ENCODE measurements at places on chromosomes 1 and 21. TPM values are rescaled to one million over a fixed set of nuclear protein-coding genes. Genes with fewer than 3 reads are reported as not detected.
A peak's percentile ranks its signal among the peaks of the same experiment; 100 is the strongest.

DNA sequence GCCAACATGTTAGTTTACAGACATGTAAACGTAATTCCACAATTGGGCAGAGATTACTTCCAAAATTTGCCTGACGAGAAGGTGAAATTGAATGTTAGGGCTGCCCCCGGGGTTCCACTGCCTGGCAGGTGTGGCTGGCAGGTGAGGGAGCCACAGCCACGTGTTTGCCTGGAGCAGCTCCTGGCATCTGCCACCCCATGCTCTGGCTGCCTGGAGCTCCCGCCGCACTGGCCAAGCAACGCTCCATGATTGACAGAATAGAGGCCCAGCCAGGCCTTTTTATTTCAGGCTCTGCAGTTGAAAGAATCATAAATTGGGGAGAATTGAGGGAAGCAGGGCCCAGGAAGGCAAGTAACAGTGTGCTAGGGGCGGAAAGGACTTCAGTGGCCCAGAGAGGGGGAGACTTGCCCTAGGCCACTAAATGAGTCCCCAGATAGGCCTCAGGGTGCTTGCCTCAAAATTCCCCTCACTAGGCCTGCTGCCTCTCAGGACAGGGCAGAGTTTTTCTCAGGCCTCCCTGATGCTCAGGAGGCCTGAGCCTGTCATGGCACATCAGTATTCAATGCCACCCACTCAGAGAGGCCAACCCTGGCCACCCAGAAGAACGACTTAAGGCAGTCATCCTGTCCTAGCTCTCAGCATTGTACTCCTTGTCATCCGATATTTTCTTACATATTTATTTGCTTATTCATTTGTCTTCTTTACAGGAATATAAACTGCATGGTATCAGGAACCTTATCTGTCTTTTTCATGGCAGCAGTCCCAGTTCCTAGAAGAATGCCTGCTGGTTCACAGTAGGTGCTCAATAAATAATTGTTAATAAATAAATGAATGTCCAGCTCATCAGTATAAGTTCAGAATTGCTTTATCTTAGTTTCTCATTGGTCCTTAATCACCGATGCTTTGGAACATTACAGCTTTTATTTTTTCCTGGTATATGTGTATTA lies 16.6 kb upstream of the S1PR1 start:
- no peak for DNase-seq

DNA sequence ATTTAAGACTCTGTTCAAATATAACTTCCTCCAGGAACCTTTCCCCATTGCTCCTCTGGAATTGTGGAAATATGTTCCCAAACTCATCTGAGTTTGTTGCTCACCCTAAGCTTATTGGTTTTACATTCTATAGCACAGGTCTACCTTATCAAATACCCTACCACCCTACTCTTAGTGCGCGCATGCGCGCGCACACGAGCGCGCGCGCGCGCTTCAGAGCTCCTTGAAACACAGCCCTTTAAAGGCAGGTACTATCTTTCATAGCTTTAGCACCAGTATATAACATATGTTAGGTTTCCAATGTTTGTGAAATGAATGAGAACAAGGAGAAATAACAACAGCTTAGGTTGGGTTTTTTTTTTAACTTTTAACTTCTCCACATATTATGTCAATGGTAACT lies 3.5 kb downstream of the IPP start:
- DNase-seq, result no peak

DNA sequence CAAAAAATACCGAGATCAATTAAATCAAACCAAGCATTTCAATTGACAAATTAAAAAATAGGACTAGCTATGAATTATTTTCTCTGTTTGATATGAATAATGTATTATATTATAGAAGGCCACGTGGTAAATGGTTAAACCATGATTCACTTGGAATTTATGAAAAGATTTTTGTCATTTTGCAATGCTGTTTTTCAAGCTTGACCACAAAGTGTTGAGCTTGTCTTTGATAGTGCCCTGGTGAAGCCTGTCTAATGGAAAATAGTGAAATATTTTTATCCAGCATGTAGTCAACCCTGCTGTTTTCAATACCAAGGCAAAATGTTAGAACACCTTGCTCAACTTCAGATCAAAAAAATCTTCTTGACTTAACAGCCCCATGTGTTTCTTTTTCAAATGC lies 288.0 kb upstream of the PRMT6 start:
- DNase-seq, result no peak

DNA sequence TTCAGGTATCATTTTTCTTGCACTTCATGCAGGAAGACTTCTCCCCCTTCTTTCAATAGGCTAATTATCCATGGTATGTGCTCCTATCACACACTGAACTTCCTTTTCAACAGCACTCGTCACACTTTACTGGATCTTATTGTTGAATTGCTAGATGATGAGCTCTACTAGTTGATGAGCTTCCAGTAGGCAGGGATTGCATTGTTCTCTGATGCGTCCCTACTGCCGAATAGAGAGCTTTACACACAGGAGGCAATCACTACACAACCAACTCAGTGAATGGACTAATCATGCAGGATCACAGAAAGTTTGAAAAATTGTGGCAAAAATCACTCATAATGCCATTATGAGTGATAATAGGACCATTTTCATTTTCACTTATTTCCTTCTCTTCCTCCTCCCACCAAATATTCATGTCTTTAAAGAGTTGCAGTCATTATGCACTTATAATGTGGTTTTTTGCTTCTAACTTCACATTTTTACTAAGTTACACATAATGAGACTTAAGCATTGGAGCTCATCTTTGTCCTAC lies 128.1 kb upstream of the ZNF648 start:
- DNase-seq, result no peak

GRCh38 chr1:50308878-50309277 lies 114.4 kb downstream of the DMRTA2 start:
- no peak for DNase-seq

- DNase-seq, result no peak
Observed at GRCh38 chr21:32316361-32317215, 17.9 kb downstream of the MRAP start.

DNA sequence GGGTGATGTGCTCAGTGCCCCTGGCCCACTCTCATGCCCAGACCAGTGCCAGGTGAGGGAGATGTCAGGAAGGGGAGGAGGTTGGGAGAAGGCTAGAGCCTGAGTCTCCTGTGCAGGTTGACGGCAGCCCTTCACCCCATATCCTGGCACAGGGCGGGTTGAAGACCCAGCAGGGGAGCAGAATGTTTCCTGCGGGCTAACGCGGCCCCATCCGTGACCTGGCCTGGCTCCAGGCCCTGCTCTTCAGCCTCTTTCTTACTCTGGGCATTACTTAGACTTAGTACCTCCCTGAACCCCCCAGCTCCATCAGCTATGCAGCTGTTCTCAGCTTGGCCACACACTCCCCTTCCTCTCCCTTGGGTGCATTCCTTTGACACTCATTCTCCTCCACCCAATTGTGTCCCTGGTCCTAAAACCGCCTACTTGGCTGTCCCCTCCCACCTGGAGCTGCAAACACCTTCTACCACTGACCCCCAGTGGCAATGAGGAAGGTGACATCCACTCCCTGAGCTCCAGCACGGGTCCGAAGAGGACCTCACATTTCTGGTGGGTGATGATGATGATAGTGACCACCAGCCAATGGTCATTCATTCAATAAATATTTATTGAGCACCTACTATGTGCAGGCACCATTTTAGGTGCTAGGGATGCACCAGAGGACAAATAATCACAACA lies 179.0 kb downstream of the PTPRU start:
- DNase-seq, result peak; percentile 39

Gene RGS1
- 1.1 TPM for total RNA-seq

GRCh38 chr1:172212124-172212523 lies 208.4 kb upstream of the C1orf105 start:
- DNase-seq, result no peak

DNA sequence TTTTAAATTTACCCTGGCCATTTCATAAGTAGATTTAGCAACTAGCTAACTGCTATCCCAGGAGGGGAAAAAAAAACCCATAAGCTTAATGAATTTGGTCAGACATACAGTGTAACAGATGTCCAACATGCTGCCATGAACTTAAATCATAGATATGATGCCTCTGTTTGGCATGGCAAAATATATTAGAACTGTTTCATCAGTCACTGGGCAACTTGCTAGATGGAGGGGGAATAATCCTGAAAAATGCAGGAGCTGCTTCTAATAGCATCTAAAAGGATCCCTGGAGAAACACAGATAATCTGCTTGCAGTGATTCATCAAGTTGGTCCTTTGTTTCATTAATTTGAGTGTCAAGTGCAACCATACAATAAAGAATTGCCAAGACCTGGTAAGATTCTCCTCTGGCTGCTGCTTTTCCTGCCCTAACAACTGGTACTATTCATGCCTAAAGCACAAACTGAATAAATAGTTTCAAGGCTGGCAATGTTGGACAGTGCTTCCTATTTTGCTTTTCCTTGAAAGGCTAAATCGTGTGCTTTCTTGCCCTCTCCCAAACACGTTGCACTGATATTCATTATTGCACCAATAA lies 1.5 kb upstream of the ST6GALNAC5 start:
- DNase-seq, result no peak

Gene CFAP107
- 2.7 TPM for total RNA-seq

Gene FAM167B
- total RNA-seq, result 2.1 TPM

DNA sequence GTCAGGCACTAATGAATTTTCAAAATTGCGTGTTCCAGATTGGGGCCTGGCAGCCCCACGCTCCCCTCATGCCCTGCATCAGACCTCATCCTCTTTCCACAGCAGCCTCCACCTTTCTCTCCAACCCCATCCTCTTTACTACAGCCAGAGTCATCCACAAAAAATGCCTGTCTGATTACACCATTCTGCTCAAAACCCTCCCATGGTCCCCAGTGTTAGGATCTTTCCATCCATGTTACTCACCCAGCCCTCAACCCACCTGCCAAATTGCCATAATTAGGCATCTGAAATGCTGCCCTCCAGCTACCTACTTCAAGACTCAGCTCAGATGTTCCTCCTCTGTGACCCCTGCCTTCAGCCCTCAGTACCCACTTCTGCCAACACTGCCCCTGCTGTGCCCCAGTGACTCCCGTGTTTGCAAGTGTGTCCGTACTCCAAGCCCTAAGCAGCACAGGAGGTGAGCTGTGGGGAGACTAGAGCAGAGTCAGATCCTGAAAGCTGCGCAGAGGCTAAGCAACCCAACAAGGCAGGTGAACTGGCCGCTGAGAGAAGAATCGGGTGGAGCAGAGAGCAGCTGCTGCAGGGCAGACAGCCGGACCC lies 715 bp upstream of the ARTN start:
- no peak for DNase-seq

DNA sequence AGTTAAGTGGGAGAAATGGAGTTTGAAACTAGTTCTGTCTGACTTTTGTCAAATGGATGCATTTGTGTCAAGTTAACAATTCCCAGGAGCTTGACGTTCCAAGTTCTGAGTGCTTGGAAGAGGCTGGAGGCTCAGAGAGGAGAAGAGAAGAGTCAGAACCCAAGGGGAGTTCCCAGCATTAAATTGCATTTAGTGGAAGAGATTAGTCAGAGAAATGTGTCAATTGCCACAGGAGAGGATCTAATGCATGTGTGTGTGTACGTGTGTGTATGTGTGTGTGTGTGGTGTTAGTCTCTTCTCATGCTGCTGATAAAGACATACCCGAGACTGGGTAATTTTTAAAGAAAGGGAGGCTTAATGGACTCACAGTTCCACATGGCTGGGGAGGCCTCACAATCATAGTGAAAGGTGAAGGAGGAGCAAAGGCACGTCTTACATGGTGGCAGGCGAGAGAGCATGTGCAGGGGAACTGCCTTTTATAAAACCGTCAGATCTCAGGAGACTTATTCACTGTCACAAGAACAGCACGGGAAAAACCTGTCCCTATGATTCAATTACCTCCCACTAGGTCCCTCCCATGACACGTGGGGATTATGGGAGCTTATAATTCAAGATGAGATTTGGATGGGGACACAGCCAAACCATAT lies 101.5 kb upstream of the TMEM51 start:
- no peak for DNase-seq

Gene ARID4B
- total RNA-seq, result 33.5 TPM

GRCh38 chr1:106998431-106999002 lies 58.0 kb upstream of the PRMT6 start:
- no peak for DNase-seq

GRCh38 chr1:228827019-228827418 lies 91.7 kb downstream of the RHOU start:
- no peak for DNase-seq

DNA sequence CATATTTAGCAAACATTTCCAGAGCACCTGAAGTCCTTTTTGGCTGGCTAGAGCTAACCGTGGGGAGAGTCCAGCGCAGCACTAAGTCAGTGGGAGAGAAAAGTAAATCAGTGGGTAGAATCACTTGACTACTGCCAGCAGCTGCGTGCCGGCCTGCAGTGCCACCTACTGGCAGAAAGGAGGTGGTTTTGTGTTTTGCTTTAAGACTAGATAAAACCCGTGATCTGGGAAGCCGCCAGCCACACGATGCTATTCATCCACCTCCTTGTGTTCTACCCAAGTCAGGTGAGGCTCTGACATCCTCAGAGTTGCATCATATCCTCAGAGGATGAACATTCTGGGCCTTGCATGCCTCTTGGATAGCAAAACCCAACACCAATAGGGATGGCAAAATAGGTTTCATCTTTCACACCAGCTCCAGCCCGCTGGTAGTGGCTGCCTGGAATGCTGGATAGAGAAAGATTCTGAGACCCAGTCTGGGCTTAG lies 14.1 kb upstream of the HEYL start:
- peak; percentile 80 for DNase-seq

Gene C1QC
- not detected for total RNA-seq

DNA sequence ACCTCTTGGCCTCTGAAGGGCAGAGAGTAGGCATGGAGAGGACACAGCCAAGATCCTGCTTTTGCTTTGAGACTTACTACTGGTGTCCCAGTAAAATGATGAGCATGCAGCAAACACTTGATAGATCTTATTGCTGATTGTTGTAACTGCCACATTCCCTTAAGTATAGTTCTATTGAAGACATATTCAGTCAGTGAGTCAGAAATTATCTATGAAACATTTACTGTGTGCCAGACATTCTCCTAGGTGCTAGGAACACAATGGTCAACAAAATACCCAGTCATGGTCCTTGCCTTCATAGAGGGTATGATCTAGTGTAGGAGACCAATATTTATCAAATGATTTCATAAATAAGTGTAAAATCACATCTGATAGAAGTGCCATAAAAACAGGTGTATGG lies 13.6 kb downstream of the STYXL2 start:
- DNase-seq, result no peak

Gene HAPLN2
- not detected for total RNA-seq
